ENCODE measurements at places on chromosomes 3 and 15.

- no peak for DNase-seq
Observed at GRCh38 chr15:29122506-29122905, 147.1 kb downstream of the NSMCE3 start.

- DNase-seq: no peak
Observed at GRCh38 chr3:26799679-26800317, 177.2 kb downstream of the LRRC3B start.

DNA sequence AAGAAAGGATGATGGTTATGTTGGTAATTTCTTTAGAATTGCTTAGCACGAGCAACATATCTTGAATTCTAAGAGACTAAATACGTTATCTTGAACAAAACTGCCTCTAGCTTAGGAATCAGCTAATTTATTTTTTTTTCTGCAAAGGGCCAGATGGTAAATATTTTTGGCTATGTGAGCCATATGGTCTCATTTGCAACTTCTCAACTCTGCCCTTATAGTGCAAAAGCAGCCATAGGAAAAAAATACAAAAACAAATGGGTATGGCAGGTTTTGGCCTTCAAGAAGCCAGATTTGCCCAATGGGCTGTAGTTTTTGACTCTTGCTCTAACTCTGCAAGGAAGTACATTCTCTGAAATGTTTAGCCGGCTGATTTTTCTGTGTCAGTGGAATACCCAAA, 11.9 kb downstream of the OXSM start:
- DNase-seq: no peak

DNA sequence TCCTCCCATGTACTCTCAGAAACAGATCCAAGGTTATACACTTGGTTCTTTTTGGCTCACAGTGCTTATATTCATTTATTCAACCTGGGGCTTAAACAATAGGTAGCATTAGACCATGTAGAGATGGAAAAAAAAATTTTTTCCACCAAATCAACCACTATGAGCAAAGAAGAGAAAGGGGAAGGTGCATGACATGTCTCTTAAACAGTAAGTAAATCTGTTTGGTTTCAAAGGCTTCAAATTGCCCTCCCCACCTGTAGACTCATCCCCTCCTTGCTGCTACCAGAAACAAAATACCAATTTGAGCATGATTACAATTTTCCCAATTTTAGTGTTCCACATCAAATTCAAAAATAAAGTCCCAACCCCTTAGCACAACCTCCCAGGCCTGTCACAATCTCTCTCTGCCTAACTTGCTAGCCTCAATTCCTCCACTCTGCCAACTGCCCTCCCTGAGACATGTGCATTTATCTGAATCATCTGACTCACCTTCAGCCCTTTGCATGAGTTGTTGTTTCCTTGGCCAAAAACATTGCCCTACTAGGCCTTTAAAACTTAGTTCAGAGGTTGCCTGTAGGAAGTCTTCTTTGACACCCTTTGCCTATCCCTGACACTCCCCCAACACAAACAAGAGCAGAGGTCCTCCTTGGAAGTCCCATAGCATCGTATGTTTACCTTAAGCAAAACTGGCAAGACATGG, 30.3 kb upstream of the TSC22D2 start:
- no peak for DNase-seq
